NCI-H2081 (cell line): ENCODE measurements at places on chromosomes 7 and 10.

- DNase-seq = no peak
Measured at GRCh38 chr7:7698930-7699329, 19.5 kb downstream of the RPA3 start.

DNA sequence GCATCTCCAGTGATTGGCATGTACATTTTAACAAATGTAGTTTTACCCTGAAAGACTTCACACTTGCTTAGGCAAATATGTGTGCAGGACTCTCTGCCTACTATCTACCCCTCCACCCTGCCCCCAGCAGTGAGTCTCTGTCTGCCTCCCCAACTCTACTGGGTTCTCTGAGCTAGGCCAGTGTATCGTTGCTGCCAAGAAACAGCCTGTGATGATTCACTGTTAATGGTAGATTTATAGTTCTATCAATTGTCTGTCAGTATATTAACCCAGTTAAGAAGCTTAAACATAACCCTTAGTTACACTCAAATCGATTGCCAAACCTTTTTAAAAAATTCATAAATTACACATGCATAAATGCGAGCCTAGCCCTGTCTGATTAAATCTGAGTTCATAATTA is 137.0 kb downstream of the SND1 start:
- DNase-seq = no peak

DNA sequence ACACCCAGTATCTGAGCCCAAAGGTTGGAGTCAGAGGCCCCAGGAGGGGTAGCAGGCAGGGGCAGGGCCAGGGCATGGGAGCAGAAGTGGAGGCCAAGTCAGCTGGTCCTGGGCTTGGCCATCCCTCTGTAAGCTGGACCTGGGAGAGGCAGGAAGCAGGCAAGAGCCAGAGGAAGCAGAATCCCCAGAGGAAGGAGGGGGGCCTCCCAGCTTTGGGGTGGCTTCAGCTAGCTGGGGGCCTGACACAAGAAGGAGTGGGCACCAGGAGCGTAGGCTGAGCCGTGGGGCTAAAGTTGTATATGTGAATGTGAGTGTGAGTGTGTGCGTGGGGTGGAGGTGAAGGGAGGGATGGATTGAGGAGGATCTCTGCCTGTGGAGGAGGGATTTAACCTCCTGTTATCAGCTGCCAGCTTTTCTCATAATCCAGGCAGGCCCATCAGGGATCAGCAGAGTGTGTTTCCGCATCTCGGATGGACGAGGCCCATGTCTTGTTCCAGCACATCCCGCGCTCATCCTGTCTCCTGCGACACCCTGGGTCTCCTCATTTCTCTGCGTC is 54.0 kb downstream of the NEURL1 start:
- DNase-seq = no peak

DNA sequence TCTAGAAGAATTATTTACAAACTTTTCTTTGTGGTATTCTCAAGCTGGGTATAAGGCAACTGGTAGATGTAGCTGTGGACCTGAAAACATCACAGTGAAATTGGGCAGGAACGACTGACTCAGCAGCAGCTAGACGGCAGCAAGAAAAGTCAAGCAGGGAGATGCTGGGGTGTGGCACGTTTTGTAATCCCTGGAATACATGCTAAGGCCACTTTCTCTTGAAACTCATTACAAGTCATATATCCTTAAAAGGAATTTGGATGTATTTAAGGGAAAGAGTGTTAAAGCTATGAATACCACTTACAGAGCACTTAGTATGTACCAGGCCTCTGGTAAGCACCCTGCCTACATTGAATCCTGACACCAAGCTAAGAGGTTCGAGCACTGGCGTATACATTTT is 17.4 kb downstream of the BEND7 start:
- DNase-seq = no peak

DNA sequence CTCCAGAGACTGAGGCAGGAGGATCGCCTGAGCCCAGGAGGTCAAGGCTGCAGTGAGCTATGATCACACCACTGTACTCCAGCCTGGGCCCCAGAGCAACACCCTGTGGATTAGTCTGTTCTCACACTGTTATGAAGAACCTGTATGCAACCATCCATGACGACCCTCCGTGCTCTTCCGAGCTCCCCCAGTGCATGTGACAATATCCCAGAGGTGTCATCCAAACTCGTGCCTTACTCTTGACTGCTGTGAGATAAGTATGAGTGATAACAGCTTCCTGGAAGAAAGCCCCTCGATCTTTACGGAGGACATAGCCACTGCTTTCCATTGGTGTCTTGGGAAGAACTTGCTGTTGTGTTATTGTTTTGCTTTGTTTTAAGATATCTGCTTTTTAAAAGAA is 591.9 kb downstream of the GALNT17 start:
- no peak for DNase-seq

DNA sequence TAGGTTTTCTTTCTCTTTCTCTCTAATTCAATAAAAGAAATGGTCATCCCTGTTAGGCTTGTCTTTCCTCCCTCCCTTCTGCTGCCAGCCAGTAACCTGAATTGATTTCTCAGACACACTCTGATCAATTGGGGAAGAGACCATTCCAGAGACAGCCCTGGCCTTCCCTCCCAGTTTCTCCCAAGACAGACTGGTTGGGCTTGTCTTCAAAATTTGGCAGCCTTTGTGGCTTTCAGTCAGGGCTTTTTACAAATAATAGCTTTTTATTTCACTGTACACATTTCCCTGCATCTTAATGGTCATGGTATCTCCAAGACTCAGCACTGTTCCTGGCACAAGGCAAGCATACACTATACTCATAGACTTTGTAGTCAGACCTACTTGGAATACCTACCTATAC is 33.9 kb downstream of the BCAP29 start:
- DNase-seq = no peak

GRCh38 chr10:30573721-30574431 is 55.7 kb downstream of the LYZL2 start:
- no peak for DNase-seq

DNA sequence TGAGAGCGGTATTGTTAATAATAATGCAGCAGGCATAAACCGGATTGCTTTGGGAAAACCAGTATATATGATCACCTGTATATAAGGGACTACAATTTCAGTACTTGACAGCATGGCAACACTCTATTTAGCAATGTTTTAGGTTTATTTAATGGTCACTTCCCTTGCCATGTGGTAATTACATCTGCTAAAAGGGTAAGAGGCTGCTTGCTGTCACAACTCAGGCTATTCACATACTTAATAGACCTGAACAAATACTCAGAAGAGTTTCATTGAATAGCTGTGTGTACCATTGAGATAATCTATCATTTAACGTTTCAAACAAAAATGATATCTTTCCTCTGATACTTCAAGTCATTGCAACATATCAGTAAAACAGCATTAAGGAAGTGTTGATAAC is 90.1 kb downstream of the PCDH15 start:
- peak; percentile 1 for DNase-seq

GRCh38 chr10:13222151-13222550 is 12.0 kb downstream of the UCMA start:
- DNase-seq = no peak

GRCh38 chr7:142139597-142140400 is 28.3 kb downstream of the MGAM2 start:
- DNase-seq = no peak

DNA sequence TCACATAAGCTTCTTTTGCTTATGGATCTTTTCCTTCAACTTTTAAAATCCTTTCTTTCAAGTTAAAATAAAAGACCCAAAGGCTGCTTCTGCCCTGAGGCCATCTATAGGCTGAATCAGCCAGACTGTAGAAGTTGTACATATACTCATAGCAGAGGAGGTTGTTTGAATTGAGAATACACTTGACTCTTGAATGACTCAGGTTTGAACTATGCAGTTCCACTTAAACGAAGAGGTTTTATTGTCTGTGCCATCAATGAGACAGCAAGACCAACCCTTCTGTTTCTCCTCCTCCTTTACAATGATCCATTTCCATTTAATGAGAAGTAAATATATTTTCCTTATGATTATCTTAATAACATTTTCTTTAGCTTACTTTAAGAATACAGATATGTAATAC is 5.8 kb downstream of the ZNF365 start:
- DNase-seq = no peak

DNA sequence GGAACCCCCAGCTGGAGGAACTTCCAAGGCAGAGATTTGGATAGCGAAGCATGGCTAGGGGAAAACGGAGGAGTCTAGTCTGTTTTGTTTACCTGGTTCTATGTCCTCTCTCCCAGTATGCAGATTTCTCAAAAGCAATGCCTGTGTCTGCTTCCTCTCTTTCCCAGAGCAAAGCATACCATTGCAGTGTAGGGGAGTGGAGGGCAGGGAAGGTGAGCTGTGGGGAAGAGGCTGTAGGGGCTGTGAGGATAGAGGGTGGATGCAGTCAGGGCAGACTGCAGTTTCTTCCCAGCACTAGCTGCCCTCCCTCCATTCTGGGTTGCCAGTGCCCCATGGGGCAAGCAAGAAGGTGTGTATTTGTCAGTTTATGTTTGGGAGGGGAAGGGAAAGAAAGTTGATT is 16.9 kb upstream of the TSPAN14 start:
- no peak for DNase-seq

DNA sequence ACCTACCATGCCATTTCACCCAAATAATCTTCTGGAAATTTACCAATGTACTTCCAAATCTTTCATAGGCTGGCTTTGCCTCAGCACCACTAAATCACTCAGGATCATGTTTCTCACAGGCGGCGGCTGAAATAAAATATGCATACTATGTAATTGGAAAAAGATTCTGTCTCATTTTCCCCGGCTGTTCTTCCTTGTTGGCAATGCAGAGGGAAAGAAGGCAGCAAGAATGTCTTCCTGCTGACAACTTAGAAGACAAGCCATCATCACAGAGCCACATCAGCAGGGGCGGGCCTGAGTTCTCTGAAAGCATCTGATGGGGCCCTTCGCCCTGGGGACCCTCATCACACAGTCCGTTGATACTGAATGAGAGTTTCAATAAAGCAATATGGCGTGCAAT is 39.2 kb upstream of the COL1A2 start:
- DNase-seq = no peak

DNA sequence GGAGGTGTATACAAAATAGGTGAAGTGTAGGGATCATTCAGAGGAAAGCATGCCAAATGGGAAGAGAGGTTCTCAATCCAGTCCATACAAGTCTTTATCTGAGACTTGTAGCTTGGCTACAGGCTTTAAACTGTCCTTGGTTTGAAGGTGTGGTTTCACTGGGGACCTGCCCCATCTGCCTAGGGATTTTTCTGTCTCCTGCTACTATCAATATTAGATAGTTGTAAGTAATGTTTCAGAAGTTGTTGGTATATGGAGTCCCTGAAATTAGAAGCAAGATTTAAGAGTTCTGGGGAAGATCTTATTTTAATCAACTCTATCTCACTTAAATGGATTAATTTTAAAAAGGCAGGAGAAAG is 100.9 kb downstream of the ANKRD7 start:
- DNase-seq = no peak

DNA sequence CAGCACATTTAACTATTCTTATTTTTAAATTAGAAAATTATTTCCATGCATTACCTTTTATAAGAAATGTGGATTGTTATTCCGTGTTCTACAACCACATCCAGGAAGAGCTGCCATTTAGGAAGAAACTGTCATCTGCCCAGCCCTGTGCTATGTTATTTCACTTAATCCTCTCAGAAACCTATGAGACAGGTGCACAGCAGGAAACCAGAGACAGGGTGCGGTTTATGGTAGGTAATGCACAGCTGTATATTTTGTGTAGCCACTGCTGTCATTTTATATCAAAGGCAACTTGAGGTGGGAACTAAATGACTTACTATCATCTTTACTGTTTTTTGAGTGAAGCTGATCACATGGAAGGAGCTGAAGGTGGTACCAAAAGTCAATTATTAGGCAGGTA is 232.3 kb downstream of the MAGI2 start:
- DNase-seq = no peak

GRCh38 chr7:12110425-12110824 is 100.7 kb upstream of the TMEM106B start:
- DNase-seq = no peak

GRCh38 chr7:22486597-22486996 is 13.4 kb downstream of the STEAP1B start:
- no peak for DNase-seq

DNA sequence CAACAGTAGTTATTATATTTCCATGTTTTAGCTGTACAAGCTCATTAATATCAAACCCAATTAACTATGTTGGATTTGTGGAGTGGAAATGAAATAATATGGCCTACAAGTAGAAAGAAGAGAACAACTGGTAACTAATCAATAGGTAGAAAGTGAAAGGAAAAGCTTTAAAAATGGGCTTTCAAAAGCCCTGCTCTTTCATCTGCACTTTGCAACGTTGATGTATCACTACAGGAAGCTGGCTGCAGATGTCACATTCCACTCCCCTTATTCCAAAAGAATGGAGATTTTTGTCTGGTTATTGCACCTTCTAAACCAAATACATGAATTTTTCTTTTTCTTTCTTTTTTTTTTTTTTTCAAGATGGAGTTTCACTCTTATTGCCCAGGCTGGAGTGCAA is 11.7 kb upstream of the MKI67 start:
- no peak for DNase-seq

GRCh38 chr7:121544238-121544637 is 148.1 kb upstream of the FAM3C start:
- DNase-seq = no peak

GRCh38 chr7:80997841-80998240 is 79.0 kb upstream of the SEMA3C start:
- DNase-seq = no peak

GRCh38 chr10:87767253-87767652 is 50.8 kb downstream of the ATAD1 start:
- DNase-seq = no peak

- DNase-seq = no peak
Measured at GRCh38 chr10:101297901-101298486, 56.0 kb upstream of the BTRC start.

- no peak for DNase-seq
Measured at GRCh38 chr10:29245476-29245875, 43.4 kb upstream of the LYZL1 start.

- DNase-seq = peak; percentile 15
Measured at GRCh38 chr7:1144269-1144771, 15.7 kb downstream of the ZFAND2A start.

- DNase-seq = no peak
Measured at GRCh38 chr10:72525277-72525676, 100.6 kb downstream of the MICU1 start.
